ENCODE measurements at places on chromosomes 12 and 14. TPM values are rescaled to one million over a fixed set of nuclear protein-coding genes. Genes with fewer than 3 reads are reported as not detected.
A peak's percentile ranks its signal among the peaks of the same experiment; 100 is the strongest.

DNA sequence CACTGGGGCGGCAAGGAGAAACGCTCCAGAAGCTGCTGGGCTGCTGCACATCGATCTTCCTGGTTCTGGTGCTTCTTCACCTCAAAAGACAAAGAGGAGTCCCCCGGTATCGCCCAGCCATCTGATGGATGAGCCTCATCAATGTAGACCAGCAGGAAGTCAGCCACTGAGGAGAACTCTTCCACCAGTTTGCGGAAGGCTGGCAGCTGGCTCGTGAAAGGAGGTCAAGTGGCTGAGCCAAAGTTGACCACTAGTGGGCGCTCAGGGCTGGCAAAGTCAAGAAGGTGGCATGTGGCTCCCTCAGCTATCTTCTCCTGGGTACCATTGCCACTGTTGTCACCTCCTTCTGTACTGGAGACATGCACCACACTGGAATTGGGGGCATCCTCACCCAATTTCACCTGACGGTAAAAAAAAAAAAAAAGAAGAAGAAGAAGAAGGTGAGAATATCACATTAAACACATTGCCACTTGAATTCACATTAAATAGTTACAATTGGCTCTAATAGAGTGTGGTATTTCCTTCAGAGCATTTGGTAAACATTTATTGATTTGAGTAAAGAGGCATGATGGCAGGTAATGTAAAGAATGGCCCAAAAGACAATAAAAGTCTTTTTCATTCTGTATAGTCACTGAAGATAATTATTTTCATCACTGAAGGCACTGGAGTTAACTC lies 8.3 kb downstream of the DIO2 start:
- H3K27ac ChIP-seq, result no peak overlapping the region
- no peaks in the 10 kb centered on the region for H3K27me3 ChIP-seq
- DNase-seq, result no peak
- H3K4me1 ChIP-seq, result peaks cover 41% of the 10 kb centered on the region
- H3K4me3 ChIP-seq, result no peak overlapping the region

DNA sequence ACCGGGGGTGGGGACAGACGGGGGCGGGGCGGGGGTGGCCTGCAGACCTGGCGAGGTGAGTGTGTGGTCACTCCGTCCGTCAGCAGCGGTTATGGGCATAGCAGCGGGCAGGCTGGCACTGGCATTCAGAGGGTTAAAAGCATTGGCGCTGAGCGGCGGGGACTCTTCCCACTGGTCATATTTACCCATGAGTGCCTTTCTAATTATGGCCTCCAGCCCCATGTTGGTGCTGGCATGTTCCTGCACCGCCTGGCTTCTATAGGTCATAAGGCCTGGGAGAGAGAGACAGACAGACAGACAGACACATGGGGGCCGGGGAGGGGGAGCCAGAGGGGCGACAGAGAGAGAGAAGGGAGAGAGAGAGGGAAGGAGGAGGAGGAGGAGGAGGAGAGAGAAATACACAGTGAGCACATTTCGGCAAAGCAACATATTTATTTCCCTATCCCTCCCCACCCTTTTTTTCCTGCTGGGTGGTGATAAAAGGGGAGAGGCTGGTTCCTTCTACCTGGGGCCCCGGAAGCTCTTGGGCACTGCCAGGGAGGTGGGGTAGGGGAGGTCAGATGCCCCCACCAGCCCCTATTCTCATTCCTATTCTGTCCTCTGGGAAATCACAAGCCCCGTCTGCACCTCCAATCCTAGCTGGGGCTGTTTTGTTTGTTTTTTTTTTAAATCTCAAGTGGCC lies 32.6 kb downstream of the RFLNA start:
- H3K4me1 ChIP-seq, result no peaks in the 10 kb centered on the region
- peaks cover 42% of the 10 kb centered on the region for H3K36me3 ChIP-seq
- peak overlapping the region; percentile 31 for H3K27ac ChIP-seq
- no peak overlapping the region for H3K4me3 ChIP-seq

DNA sequence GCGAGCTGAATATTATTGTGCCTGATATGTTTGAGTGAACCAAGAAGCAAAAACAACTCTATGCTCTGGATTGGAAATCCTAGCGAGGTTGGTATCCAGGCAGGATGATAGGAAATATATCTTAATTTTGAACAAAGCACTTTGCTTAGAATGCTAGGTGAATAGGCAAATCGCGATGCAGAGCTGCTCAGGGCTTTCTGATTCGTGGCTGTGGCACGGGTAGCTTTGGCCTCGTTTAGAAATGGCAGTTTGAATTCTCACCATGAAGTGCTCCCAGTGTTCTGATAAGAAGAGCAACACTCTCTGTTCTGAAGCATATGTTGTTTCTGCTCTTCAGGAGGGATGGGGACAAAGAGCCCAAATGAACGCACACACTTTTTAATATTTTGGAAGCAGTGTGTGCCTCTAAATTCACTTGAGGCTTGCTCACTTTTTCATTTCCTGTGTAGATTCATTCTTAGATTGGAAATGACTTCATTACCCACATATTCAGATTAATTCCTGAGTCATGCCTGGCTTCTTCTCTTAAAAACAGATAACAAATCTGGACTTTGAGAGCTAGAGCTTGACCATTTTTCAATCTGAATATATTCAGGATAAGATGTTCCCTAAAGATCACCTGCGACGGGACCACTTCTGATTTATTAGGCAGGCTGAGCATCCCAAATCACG lies 200.9 kb downstream of the RPAP3 start:
- H3K4me1 ChIP-seq, result no peaks in the 10 kb centered on the region
- no peak for DNase-seq
- peaks cover 16% of the 10 kb centered on the region for H3K27me3 ChIP-seq
- H3K27ac ChIP-seq, result no peak overlapping the region
- H3K36me3 ChIP-seq, result no peaks in the 10 kb centered on the region

The AMIGO2 gene
- total RNA-seq, result 16.3 TPM

DNA sequence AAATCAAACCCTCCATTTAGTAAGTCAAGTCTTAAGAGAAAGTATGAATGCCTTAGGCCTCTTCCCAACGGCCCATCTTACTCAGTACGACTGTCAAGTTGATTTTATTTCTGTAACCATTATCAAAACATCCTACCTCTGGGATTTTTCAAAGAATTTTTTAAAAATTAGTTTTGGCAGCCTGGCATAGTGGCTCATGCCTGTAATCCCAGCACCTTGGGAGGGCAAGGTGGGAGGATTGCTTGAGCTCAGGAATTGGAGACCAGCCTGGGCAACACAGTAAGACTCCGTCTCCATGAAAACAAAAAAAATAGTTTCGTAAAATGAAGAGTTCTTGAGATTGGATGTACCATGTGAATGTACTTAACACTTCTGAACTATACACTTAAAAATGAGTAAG lies 4.1 kb downstream of the FGD6 start:
- no peak for DNase-seq
- peaks cover 11% of the 10 kb centered on the region for H3K36me3 ChIP-seq
- no peak overlapping the region for H3K4me3 ChIP-seq
- H3K27ac ChIP-seq, result peak overlapping the region; percentile 80
- H3K4me1 ChIP-seq, result peaks cover 44% of the 10 kb centered on the region

The SLC35E3 gene
- 16.2 TPM for total RNA-seq

DNA sequence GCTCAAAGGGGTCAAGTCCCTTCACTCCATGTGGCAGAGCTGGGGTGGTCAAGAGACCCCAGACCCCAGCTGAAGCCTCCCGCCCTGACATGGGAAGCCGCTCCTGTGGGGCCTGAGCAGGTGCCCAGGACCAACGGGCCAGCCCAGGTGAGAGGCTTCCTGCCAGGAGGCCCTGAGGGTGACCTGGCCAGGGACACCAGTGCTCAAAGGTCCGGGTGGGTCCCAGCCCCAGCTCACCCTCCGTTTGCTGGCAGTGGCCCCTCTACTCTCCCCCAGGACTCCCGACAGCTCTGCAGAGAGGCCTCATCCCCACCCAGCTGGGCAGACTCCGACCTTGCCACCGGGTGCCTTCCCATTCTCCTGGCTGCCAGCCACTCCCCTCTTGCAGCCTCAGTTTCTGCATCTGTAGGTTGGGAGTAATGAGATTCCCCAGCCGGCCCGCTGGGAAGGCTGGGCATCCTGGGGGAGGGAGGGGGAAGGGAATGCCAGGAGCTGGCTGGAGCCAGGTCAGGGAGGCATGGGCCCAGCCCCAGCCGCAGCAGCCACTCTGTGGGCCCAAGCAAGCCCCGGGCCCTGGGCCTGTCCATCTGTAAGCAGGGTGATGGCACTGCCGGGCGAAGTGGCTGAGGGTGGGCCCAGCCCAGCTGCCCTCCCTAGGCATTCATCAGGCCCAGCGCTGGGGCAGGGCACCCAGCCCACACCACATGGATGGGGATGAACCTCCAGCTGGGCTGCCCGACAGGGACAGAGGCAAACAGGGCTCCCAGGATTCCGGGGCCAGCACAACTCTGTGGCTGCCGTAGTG lies 10.3 kb upstream of the INF2 start:
- H3K27me3 ChIP-seq, result no peaks in the 10 kb centered on the region
- H3K27ac ChIP-seq, result peak overlapping the region; percentile 98
- DNase-seq, result no peak
- no peak overlapping the region for H3K4me3 ChIP-seq
- H3K4me1 ChIP-seq, result peaks cover 58% of the 10 kb centered on the region

DNA sequence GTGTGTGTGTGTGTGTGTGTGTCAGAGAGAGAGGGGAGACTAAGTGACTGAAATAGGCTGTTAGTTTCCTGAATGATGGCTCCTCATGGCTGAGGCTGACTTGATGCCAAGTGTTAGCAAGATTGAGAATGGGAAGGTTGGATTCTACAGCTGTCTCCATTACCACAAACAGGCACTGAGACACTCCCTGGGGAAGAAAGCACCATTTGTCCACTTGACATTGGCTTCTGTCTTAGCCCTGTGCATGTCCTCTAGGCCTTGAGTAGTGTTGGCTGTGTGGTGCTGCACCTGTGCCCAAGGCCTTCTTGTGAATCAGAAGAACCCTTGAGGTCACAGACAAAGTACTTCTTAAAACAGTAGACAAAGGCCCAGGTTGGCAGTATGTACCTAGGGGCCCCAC lies 15.6 kb downstream of the ERG28 start:
- no peak for DNase-seq
- peaks cover 5% of the 10 kb centered on the region for H3K36me3 ChIP-seq
- peaks cover 37% of the 10 kb centered on the region for H3K4me1 ChIP-seq
- H3K27ac ChIP-seq, result no peak overlapping the region
- H3K27me3 ChIP-seq, result no peaks in the 10 kb centered on the region
- no peak overlapping the region for H3K4me3 ChIP-seq

DNA sequence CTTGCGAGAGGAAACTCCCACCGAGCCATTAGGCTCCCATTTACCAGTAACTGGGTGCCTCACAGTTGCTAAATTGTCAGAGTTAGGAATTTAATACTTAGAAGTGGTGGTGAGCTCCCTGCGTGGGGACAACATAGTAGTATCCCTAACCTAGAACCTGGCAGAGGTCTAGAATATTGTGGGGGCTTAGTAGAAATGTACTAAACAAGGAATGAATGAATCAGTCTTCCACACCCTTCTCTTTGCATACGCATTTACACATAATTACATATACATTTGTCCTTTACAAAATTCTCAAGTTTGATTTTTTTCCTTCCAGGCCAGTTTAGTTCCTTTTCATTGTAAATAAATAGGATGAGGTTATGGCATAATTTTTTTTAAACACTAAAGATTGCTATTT lies 24.1 kb downstream of the PELI2 start:
- H3K27ac ChIP-seq, result no peak overlapping the region
- no peaks in the 10 kb centered on the region for H3K36me3 ChIP-seq
- no peaks in the 10 kb centered on the region for H3K27me3 ChIP-seq
- no peak for DNase-seq

DNA sequence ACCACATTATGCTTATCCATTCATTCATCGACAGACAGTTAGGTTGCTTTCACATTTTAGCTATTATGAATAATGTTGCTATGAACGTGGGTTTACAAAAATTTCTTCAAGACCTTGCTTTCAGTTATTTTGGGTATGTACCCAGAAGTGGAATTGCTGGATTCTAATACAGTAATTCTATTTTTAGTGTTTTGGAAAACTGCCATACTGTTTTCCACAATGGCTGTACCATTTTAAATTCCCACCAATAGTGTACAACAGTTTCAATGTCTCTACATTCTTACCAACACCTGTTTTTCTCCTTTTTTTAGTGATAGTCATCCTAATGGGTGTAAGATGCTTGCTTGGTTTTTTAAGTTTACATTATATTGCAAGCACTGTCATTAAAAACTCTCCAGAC lies 147.5 kb downstream of the ZFP36L1 start:
- H3K4me3 ChIP-seq, result no peak overlapping the region
- no peak for DNase-seq
- peaks cover 10% of the 10 kb centered on the region for H3K4me1 ChIP-seq
- no peaks in the 10 kb centered on the region for H3K27me3 ChIP-seq
- H3K36me3 ChIP-seq, result peaks cover 7% of the 10 kb centered on the region

- no peaks in the 10 kb centered on the region for H3K27me3 ChIP-seq
- H3K4me3 ChIP-seq, result no peak overlapping the region
- H3K36me3 ChIP-seq, result no peaks in the 10 kb centered on the region
- H3K4me1 ChIP-seq, result peaks cover 39% of the 10 kb centered on the region
Measured at GRCh38 chr14:64671591-64671990, 32.6 kb upstream of the PLEKHG3 start.

The OSGEP gene
- 35.7 TPM for total RNA-seq

The CCDC38 gene
- not detected for total RNA-seq

GRCh38 chr12:29797565-29798355 lies 14.0 kb upstream of the TMTC1 start:
- no peak for DNase-seq
- H3K27ac ChIP-seq, result peak overlapping the region; percentile 55
- H3K4me1 ChIP-seq, result peaks cover 25% of the 10 kb centered on the region

DNA sequence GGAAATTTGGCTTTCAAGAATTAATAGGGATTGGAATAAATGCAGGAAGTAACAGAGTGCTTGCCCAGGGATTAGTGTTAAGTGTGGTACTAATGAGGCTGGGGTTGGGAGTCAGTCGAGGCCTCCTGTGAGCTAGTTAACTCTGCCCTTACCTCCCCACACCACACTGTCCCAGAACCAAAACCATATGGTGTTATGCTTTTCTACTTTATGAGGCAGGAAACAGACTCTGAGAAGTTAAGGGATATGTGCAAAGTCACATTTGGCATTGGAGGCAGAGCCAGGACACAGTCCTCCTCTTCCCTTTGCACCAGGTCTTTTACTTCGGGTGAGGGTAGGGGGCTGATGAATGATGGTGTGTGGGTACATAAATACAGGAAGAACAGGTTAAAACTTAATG lies 41.9 kb downstream of the PELI2 start:
- no peak overlapping the region for H3K4me3 ChIP-seq
- peaks cover 21% of the 10 kb centered on the region for H3K4me1 ChIP-seq
- H3K36me3 ChIP-seq, result peaks cover 13% of the 10 kb centered on the region
- no peaks in the 10 kb centered on the region for H3K27me3 ChIP-seq
- no peak for DNase-seq

DNA sequence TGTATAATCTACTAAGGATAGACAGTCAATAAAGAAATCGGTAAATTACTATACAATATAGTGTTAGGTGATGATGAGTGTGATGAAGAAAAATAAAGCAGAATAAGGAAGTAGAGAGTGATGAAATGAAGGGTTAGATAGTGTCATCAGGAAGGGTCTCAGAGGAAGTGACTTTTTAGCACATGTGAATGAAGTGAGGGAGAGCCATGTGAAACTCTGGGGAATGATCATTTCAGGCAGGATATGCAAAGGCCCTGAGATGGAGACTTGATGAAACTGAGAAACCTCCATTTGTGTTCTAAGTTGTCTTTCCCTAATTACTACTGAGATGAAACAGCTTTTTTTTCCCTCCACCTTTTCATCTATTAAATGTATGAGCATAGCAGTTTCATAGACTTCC lies 19.4 kb upstream of the GNPTAB start:
- H3K27ac ChIP-seq, result no peak overlapping the region
- peaks cover 8% of the 10 kb centered on the region for H3K4me1 ChIP-seq
- H3K36me3 ChIP-seq, result no peaks in the 10 kb centered on the region
- no peak for DNase-seq
- H3K27me3 ChIP-seq, result no peaks in the 10 kb centered on the region
- no peak overlapping the region for H3K4me3 ChIP-seq

The KLRK1 gene
- total RNA-seq, result 4.9 TPM

- H3K27me3 ChIP-seq, result no peaks in the 10 kb centered on the region
- no peaks in the 10 kb centered on the region for H3K4me1 ChIP-seq
- H3K27ac ChIP-seq, result no peak overlapping the region
- no peaks in the 10 kb centered on the region for H3K36me3 ChIP-seq
Measured at GRCh38 chr12:40431169-40431568, 206.4 kb downstream of the LRRK2 start.

Measured in osteocyte (in vitro differentiated cells).